Activated CD4-positive, CD25-positive, alpha-beta regulatory T cell (primary cell): ENCODE measurements at places on chromosomes 6 and 20.

GRCh38 chr6:20693466-20694063 lies 159.3 kb downstream of the CDKAL1 start:
- DNase-seq = no peak

GRCh38 chr6:7451326-7451725 lies 61.7 kb downstream of the RIOK1 start:
- no peak for DNase-seq

- no peak for DNase-seq
Measured at GRCh38 chr20:6067763-6068318, 14.0 kb upstream of the LRRN4 start.

DNA sequence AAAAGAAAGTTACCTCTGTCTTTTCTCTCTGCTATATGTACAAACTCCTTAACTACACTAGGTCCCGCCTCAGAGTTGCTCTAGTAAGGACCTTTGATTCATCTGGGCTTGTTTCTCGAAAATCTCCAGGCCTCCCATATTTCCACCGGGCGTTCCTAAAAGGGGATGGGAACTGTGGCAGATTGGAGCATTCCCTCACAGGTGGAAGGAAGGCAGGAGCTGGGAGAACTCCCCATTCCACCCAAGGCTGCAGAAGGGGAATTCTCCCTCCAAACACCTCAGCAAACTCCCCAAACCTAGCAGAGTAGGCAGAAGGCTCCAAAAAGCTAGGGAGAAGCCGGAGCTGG lies 1.6 kb upstream of the TFAP2A start:
- DNase-seq = no peak

DNA sequence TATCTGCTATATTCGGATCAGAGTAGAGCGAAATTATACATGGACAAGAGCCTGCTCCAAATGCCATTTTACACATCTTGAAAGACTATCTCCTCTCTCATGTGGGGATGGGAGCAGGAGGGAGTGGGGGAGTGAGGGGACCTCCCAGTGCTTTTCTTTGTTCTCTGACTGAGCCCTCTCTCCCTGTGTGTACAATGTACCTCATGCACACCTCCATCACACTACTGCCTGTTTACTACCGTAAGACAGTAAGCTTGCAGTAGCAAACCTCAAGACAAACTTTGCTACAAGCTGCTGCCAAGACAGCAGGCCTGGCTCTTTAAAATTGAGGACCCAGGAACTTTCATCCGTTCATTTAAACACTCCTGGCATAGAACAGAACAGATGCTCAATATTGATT lies 7.2 kb downstream of the NHSL1 start:
- DNase-seq = no peak

DNA sequence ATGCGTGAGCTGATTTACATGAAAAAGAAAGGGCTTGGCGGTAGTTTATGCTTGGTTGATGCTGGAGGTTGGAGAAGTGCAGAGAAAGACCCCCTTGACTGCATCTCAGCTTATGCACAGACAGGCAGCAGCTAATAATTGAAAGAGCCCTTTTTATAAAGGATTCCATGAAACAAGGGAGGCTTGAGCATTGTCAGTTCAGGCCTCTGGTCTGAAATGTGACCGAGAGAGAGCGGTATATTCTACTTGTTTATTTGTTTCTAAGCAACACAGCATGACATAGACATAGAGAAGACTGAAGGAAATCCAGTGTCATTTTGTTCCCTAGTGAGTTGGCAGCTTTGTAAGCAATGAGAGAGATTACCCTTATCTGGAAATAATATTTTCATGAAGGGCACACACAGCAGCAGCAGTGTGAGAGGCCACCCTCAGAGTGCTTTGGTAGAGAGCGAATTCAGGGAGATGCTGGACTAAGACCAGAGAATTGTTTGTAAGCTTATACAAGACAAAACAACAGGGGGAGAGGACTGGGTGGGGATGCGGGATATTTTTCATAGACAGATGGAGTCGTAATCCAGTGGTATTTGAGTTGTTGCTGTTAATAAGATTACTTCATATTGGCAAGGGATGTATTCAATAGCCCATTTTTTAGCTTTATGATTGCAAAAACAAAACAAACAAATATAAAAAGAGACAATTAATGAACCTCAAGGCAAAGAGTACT lies 34.6 kb upstream of the LAMA2 start:
- DNase-seq = no peak

- DNase-seq = peak; percentile 59
Measured at GRCh38 chr6:41705996-41706835, 29.2 kb downstream of the TFEB start.

GRCh38 chr20:24674921-24675605 lies 205.6 kb downstream of the SYNDIG1 start:
- no peak for DNase-seq

- no peak for DNase-seq
Measured at GRCh38 chr20:4898282-4899244, 102.7 kb downstream of the SLC23A2 start.

DNA sequence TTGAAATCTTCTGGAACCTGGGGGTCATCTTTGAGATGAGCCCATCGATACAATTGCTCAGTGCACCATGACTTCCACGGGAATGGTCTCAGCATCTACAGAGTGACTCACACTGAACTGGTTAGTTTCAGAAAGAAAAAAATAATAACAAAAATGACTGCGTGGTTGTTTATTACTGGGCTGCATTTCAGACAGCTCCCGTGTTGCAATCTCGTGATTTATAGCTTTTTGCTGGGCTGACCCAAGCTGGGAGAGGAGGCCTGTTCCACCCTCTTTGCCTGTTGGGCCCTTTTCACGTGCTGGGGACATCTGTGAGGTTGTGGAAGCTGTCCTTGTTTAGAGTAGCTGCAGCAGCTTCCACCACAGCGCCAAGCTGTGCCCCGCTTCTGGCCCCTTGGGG lies 225.5 kb downstream of the BMP7 start:
- DNase-seq = no peak

DNA sequence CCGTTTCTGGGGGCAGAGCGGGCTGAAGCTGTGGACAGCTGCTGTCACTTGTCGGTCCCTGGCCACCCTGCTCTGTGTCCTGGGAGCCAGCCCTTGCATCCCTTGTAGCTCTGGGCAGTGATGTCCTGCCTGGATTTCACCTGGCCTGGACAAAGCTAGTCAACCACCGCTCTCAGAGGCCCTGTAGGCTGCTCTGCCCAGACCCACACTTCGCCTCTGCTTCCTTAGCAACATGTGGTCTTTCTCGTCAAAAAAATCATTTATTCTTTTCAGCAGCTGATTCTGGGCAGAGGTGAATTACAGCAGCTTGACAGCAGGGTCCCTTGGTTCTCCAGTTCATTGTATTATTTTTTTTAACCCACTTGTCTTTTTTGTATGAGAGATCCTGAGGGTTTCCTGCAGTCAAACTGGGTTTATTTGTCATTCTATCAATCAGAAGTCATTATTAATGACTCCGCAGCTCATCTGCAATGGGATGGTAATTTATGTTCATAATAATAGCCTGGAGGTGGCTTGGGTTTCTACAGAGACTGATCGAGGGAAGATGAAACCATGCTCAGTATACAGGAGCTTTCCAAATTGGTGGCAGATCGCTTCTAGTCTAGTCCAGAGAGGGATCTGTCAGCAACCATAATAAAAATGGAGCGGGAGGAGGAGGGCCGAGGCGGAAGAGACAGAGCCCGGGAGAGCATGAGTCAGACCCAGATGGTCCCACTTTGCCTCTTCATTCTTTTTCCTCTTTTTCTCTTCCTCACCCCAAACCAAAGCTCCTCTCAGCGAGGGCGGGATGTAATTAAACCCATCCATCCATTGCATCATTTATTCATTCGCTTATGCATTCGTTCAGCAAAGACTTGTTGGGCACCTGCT lies 22.4 kb downstream of the EDN3 start:
- no peak for DNase-seq

GRCh38 chr6:120686492-120686891 lies 647.8 kb downstream of the TBC1D32 start:
- no peak for DNase-seq

DNA sequence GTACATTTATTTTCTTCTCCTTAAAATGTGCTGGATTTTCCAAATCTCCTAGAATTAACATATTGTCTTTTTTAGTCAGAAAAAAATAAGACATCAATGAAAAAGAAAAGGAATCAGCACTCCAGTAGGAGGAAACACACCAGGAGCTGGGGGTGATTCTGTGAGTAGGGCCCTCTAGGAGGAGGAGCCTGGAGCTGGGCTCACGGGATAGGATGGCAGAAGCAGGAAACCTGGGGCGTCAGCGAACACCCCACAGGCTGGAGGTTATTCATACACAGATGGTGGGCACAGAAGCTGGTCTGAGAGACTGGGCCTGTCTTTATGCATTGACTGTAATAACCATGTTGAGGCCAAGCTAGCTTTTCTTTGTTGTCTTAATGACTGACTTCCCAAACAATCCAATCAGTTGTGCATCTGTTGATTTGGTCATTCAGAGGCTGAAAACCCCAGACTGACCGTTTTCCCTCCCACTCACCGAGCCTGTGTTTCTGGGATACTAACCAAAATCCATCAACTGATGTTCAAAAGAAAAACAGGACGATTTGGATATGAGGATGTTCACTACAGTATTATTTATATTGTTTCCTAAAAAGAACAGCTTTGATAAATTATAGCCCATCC lies 53.1 kb downstream of the CPNE5 start:
- DNase-seq = no peak

DNA sequence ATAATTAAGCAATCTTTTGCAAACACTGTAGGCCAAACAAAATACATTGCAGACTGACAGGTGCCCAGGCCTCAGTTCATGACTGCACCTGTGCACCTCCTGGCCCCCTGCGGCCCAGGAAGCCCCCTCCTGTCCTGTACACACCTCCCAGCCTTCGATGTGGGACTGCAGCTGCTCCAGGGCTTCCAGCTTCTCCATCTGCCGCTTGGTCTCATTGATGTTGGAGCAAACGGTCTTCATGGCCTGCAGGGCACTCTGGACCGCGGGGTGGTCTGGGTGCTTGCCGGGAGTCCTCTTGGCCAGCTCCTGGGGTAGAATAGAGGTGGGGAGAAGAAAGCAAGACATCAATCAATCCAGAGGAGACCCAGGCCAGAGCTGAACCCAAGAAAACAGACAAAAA lies 119.7 kb downstream of the PREX1 start:
- no peak for DNase-seq

DNA sequence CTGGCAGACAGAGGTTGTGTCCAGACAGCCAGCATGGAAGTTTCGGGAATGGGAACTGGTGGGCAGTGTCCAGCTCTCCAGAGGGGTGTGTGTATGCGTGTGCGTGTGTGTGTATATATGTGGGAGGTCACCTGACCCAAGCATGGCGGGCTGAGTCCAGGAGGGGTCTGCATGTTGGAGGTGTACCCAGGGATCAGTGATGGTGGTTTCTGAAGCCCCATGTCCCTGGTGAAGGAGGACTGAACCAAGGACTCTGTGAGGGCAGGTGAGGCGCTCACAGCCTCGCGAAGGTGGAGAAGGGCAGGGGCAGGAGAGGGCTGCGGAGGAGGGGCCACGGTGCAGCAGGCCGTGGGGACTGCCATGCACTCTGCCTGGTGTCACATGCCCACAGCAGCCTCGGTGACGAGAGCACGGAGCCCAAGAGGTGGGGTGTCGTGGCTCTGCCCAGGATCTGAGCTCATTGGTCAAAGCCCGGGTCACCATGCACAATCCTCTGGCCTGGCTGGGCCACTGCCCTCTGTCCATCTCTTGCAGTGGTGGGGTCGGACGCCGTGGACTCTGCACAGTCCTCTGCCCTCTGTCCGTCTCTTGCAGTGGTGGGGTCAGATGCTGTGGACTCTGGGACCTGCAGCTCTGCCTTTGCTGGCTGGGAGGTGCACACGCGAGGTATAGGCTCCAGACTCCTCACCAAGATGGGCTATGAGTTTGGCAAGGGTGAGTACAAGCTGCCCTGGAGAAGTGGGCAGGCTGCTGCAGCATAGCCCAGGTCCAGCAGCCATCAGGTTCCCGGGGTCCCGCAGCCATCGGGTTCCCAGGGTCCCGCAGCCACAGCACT lies 2.1 kb upstream of the LIME1 start:
- no peak for DNase-seq

- peak; percentile 76 for DNase-seq
Measured at GRCh38 chr20:45436732-45437485, 21.0 kb downstream of the PIGT start.

- DNase-seq = no peak
Measured at GRCh38 chr6:104003803-104004516, 855.8 kb downstream of the HACE1 start.

DNA sequence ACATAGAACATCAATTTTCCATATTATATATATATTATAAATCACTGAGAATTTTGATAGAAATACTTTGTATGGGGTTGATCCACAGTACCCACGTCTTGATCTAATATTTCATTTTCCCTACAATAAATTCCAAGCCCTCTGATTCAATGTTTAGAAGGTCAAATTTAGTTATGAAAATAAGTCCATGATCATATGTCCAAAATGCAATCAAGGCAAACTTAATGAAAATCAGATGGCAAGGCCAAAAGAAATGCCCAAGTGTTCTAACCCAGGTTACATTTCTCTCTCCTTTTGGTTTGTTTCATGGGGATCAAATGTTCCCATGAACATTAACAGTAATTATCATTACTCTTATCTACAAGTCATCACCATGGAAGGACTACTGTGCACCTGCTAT lies 203.8 kb downstream of the KIF16B start:
- DNase-seq = no peak

DNA sequence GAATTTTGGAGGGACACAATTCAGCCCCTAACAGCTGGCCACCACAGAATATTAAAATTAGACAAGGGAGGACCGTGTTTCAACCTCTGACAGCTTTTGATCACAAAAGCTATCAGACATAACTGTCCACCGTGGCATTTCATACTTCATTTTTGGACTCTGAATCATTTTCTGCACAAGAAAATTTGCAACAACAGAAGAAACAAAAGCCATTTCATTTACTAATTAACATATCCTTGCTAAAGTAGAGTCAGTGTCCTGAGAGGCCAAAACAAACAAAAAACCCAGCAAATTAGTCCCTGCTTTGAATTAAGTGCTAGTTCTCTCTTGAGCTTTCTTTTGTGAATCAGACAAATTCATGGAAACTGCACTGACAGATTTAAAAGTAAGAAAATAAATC lies 17.6 kb upstream of the COL12A1 start:
- no peak for DNase-seq

DNA sequence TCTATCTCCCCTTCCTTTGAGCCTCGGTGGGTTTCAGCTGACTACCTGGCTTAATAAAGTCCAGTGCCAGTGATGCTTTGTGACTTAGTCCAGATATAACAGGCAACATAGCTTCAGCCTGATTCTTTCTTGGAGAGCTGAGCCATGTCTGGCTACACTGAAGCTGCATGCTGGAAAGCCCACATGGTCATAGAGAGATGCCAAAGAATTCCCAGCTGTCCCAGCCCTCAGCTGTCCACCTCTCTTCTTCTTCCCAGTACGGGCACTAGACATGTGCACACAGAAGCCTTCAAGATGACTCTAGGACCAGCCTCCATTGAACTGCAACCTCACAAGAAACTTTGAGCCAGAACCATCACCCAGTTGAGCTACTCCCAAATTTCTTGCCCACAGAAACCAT lies 154.1 kb upstream of the MYLIP start:
- no peak for DNase-seq

DNA sequence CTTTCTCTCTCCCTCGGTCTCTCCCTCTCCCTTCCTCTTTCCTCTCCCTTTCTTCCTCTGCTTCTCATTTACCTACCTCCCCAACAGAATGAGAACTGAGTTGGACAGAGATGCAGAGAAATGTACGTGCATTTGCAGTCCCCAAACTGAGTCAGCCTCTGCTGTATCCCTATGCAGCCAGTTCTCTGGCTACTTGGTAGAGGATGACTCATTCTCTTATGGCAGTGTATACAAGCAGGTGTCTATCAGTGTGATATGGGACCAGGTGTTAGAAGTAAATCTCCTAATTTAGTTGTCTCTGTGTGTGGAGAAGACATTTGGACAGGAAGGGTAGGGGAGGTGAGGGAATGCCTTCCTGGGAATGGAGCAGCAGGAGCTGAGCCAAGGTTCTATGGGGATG lies 470.8 kb downstream of the CD109 start:
- no peak for DNase-seq

GRCh38 chr6:104579310-104579863 lies 280.3 kb downstream of the HACE1 start:
- no peak for DNase-seq
